ENCODE measurements at places on chromosomes 7 and 10.

DNA sequence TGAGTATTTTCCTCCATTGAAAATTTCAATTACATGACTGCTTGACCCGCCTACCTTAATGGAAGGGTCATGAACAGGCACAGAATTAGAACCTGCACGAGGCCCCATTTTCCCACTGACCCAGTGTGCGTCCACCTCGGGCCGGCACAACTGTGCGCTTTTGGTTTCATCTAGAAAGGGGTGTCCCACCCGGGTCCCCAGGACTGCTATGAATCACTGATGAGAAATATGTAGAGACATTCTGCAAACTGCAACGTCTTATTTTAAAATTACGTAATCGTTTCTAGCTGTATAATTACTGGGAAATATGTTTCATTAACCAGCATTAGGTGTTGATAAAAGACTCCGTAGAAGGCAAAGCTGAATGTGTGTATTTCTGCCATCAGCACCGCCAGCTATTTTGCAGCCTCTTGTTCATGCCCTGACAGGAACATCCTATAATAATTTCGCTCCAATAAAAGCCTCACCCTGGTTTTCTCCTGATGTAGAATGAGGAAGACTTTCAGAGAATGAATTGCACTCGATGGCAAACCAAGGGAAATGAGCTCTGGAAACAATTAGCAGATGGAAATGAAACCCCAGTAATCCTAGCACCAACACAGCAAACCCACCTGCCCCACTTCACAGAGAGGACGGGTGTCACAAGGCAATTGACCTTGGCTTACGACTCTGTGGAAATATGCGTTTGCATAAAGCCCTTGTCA lies 562.1 kb downstream of the DNAJB6 start:
- peak; percentile 14 for DNase-seq

GRCh38 chr7:74266191-74266963 lies 12.2 kb upstream of the RFC2 start:
- no peak for DNase-seq

DNA sequence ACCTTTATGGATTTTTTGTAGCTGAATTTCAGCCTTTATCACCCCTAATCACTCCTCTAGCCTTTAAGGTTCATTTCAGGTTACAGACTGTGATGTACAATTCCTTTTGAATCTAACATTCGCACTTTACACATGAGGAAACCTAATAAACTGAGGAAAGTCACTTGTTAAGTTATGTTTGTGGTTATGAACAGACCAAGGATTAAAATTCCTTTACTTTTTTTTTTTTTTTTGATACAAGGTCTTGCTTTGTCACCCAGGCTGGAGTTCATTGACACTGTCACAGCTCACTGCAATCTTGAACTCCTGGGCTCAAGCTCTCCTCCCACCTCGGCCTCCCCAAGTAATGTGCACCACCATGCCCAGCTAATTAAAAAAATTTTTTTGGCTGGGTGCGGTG lies 3.6 kb downstream of the MCU start:
- DNase-seq = no peak

DNA sequence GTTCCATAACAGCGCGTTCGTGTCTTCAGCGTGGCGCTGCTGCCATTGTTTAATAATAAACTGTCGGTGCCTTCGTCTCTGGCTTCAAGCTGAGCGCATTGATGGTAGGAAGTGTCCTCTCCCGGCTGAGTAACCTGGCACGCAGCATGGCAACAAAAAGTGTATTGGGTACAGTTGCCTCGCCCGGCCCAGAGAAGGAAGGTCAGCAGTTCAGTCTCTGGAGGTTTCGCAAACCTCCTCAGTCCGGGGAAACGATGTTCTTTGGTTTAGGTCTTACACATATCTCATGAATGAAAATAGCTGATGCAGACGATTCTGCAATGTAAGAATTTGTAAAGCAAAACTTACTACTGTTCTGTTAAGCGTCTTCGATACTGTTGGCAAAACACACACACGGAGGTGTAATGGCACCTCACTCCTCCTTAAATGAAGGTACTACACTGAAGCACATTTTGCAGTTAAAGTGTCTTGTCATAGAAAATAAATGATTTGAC lies 739 bp upstream of the CCDC186 start:
- DNase-seq = no peak

DNA sequence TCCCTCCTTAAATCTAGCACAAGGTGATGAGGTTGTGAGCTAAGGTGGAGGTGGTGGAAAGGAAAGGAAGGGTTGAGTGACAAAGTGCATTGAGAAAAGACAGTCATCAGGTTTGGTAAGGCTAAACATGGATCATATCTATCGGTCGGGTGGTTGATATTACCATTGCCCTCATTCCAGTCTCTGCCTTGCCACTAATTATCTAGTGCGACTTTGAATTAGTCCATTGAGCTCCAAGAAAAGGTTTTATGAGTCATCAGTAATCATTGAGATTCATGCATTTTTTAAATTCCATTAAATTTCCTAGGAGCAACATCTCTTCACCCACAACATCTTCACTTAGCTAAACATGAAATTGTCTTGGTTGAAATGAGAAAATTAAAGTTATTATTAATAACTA lies 68.9 kb upstream of the FRMD4A start:
- no peak for DNase-seq

GRCh38 chr10:123563581-123563855 lies 102.6 kb upstream of the GPR26 start:
- no peak for DNase-seq

DNA sequence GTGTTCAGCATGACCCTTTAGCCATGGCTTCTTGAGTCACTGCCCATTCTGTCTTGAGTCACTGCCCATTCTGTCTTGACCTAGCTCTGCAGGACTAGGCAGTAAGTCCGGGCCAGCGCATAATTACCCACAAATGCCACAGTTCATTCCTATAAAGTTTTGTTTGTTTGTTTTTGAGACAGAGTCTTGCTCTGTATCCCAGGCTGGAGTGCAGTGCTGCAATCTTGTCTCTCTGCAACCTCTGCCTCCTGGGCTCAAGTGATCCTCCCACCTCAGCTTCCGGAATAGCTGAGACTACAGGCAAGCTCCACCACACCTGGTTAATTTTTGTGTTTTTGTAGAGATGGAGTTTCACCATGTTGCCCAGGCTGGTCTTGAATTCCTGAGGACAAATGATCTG lies 32.7 kb upstream of the TARP start:
- no peak for DNase-seq

- DNase-seq = no peak
Observed at GRCh38 chr7:5387711-5388245, 35.9 kb downstream of the TNRC18 start.

GRCh38 chr10:34506786-34507185 lies 308.3 kb downstream of the PARD3 start:
- DNase-seq = no peak

- DNase-seq = no peak
Observed at GRCh38 chr7:132141109-132141508, 435.2 kb downstream of the PLXNA4 start.

DNA sequence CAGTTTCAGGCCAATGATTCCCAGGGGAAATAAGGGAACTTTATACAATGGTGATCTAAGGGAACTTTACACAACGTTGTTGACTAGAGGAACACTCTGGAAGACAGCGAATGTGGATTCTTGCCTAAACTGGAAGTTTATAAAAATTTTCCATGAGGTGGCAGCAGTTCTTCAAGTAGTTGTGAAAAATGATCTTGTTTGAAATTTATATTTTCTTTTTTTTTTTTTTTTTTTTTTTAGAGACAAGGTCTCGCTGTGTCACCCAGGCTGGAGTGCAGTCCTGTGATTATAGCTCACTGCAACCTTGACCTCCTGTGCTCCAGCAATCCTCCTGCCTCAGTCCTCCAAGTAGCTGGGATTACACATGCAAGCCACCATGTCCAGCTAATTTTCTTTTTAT lies 32.1 kb upstream of the GTF2I start:
- no peak for DNase-seq

DNA sequence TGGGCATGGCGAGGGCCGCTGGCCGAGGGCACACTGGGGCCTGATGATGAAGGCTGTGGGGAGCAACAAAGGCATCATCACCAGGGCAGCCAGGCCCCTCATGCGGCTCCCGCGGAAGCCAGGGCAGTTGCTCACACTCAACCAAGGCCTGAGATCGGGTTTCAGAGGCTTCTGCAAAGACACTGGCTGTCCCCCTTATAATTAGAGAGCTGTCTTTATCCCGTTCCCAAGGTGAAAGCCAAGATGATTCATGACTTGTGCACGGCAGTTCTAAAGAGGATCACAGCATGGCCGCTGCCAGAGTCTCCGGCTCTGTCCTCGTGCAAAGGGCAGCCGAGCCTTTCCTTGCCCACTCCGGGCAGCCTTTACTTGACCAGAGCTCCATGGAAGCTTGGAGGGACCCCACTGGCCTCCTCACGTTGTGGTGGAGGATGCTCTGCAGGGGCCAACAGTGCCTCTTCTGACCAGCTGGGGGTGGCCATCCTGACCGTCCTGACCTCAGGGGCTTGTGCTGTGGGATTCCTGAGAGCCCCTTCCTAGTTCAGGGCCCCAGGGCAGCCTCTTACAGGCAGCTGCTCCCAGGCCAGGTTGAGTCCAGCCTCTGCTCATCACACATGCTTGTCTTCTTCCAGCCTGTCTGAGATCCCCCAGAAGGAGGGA lies 82.3 kb downstream of the PRKAG2 start:
- DNase-seq = no peak

DNA sequence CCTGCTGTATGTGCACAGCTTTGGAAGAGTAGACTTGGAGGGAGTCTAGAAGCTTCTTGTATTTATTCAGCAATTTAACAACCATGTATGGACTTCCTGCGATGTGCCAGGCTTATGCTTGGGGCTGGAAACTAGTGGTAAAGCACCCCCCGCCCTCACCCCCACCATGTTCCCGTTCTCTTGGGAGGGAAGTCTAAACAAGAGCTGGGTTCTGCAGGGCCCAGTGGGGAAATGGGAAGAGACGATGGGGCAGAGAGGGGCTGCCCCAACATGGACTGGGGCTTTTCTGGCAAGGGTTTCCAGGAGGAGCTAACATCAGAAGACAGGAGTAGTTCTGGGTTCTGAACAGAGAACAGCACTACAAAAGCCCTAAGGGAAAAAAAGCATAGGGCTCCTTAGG lies 8.0 kb downstream of the RASSF4 start:
- no peak for DNase-seq

DNA sequence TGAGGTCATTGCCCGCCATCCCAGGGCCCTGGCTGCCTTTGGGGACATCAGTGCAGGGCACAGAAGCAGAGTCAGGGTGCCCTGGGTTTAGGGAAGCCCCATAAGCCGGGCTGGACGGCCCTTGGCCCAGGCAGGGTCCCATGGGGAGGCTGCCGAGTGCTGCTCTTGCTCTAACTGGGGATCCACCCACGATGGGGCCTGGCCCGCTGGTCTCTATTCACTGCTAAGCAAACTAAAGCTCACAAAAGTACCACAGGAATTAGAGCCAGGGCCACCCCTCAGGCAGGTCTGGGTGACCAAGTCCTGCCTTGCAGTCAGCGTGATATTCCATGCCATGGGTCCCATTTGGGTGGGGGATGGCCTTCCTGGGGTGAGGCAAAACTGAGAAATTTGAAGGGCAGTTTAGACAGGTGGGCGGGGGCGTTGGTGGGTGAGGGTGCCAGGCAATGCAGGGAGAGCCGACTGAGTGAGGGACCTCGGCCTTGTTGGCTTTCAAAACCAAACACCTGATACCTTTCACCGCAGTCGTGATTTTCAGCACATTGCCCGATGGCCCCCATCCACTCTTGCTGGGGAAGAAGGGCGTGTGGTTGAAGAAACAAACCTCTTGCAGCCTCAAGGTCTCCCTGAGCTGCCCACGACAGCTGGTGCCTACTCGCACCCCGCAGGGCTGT lies 92.8 kb upstream of the PPIF start:
- DNase-seq = no peak

DNA sequence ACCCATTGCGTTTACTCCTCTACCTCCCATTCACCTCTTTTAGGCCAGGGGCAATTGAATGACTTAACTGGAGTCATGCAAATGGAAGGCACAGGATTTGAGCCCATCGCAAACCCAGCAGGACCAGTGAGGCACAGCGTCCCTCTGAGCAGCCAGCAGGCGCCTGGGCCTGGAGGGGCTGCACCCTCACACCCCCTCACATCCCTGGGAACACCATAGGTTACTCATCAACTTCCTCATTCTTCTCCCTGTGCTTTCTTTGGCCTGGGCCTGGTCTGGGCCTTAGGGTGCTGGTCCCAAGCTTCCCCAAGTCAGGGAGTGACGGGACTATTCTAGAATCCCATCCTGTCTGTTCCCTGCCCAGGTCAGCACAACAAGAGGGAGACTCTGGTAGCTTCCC lies 169.4 kb upstream of the EEPD1 start:
- DNase-seq = no peak

Data from activated effector memory CD4-positive, alpha-beta T cell treated with anti-CD3 and anti-CD28 coated beads, Interleukin-2, amount 50 U/mL, for 16 hours (primary cell).